Activated T-cell treated with anti-CD3 and anti-CD28 coated beads, Interleukin-2, amount 50 U/mL, for 4 hours (primary cell): ENCODE measurements at places on chromosomes 2 and 18. TPM values are rescaled to one million over a fixed set of nuclear protein-coding genes. Genes with fewer than 3 reads are reported as not detected.
A peak's percentile ranks its signal among the peaks of the same experiment; 100 is the strongest.

GRCh38 chr2:196073521-196073920, 4.9 kb upstream of the DNAH7 start:
- no peak for DNase-seq

GRCh38 chr18:1253827-1254226, 349.2 kb downstream of the ADCYAP1 start:
- DNase-seq, result no peak

DNA sequence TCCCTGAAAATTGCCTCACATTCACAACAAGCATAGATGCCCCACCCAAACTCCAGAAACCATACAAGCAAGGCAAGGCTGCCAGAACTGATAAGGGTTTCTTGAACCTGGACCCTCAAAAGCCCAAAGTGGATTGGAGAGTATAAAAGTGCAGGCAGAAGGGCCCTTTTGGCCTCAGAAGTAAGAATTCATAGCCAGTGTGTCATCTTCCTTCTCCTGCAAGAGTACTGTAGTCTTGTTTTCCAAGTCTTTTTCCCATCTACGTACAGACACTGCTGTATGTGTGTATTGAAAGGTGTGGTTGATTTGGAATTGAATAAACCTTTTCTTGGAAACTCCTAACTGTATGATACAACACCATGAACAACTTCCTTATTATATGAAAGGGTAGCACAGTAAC, 46.8 kb downstream of the ZC3H15 start:
- no peak for DNase-seq

DNA sequence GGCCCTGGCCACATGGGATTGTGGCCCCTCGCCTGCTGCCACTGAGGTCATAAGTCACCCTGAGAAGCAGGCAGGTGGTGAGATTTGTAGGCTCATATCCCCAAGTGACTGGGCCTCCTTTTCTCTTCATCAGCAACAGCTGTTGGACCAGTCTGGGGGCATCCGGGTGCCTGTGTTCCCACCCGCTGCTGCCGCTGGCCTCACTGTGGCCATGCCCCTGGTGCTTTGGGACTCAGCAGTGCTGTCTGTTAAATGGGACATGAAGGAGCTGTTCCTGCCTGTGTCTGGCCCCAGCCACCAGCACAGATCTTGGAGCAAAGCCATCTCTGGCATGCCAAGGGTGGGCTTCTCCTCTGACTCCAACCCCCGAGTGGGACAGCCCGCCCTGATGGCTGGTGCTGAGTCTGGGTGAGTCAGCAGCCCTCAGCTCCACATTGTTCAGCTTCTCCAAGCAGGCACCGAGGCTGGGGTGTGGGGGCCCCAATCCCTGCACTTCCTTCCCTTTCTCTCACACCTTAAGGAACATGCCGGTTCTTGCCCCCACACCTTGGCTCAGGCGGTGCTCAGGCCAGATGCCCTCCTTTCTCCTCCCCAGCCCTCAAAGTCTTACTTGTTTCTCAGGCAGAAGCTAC, 207.9 kb downstream of the GLI2 start:
- no peak for DNase-seq

Gene NYAP2
- total RNA-seq, result not detected

GRCh38 chr2:109136542-109136941, 7.5 kb downstream of the SH3RF3 start:
- DNase-seq, result no peak

Gene ARL4C
- total RNA-seq, result 23.7 TPM

DNA sequence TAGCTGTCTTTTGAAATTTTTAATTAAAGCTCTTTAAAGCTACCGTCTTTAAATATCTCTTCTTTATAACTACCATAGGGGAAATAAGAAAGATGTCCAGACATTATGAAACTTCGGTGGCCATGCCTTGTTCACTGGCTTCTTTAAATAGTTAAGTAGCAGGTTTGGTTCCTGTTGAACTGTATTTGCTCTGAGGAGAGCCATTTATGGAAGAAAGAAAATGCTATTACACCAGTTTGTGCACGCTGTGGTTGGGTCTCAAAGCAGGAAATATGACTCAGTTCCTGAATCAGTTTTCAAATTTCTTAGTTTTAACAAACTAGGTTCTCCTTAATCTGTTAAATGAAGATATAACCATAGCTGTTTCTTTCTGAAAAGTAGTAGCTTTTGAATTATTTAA, 12.2 kb downstream of the ARPC2 start:
- DNase-seq, result peak; percentile 20

Gene INO80D
- total RNA-seq, result 21.4 TPM

Gene NEMP2
- 6.8 TPM for total RNA-seq

Gene USP34
- total RNA-seq, result 58.1 TPM

GRCh38 chr2:235215248-235215647, 263.4 kb downstream of the SH3BP4 start:
- DNase-seq, result no peak

DNA sequence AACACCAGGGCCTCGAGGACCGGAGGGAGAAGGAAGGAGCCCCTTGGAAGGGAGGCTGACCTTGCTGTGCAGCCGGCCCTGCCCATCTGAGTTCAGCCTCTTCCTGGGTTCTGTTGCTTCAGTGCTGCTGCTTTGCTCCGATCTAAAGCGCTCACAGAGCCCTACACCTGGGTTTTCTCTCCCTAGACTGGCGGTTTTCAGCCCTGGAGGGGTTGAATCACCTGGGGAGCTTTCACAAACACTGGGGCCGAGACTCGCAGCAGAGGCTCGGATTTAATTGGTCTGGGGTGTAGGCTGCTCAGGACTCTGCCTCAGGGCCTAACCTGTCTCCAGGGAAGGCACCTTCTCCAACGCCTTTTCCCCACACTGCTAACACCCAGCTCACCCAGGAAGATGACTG, 40.9 kb upstream of the SMAD7 start:
- DNase-seq, result no peak

GRCh38 chr2:227464851-227465250, 7.1 kb upstream of the AGFG1 start:
- no peak for DNase-seq

Gene ACADL
- total RNA-seq, result not detected

GRCh38 chr2:233115741-233116140, 55.6 kb downstream of the INPP5D start:
- DNase-seq, result no peak

DNA sequence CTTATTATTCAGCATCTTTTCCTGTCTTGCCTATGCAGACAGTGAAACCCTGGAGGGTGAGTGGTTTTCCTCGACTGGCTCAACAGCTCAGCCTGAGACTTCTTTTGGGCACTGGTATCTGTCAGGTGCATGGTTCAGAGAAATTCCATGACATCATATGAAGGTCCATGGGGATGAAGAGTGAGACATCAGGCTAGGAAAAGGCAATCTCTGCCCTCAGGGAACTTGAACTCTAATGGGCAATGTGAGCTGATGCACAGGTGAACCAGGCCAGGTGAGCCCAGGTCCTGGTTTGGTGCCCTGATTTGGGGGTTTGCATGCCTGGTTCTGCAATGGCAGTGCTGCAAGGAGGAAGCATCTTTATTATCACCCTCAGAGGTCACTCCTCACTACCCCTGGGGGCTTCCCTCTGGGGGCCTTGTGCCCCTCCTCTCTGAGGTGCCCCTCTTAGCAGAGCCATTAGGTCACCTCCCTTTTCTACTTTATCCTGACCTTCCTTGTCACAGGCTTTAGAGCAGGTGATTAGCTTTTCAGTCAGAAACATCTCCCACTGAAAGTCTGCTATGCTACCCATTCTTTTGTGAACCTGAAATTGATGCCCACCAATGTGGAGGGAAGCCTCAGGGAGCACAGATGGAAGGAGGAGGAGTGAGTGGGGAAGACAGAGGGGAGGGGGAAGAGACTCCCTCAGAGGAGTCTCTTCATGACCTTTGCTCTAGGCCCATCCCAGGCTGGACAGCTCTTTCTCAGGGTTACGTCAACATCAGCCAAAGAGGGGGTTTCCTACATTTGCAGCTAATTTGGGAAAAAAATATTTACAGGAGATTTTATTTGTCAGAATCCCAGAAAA, 47.3 kb downstream of the MERTK start:
- no peak for DNase-seq
